ENCODE measurements at places on chromosomes 11 and 22. TPM values are rescaled to one million over a fixed set of nuclear protein-coding genes. Genes with fewer than 3 reads are reported as not detected.

The SVIP gene
- 6.7 TPM for total RNA-seq

DNA sequence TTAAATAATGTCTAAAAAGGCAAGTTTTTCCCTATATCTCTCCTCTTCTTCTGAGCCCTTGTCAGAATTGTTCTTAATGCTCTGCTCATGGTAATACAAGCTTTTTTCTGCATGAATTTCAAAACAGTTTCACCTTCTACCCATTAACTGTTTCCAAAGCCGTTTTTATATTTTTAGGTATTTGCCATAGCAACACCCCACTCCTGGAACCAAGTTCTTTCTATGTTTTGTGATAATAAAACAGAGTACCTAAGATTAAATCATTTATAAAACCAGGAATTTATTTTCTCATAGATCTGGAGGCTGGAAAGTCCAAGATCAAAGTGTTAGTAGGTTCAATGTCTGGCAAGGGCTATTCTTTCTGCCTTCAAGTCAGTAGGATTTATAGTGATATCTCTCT is 497.4 kb downstream of the ETS1 start:
- no peak for DNase-seq
- H3K4me1 ChIP-seq, result no peaks in the 10 kb centered on the region
- no peaks in the 10 kb centered on the region for H3K27me3 ChIP-seq
- H3K27ac ChIP-seq, result no peak overlapping the region
- H3K4me3 ChIP-seq, result no peak overlapping the region

GRCh38 chr11:720642-721246 is 14.7 kb downstream of the EPS8L2 start:
- H3K27me3 ChIP-seq, result no peaks in the 10 kb centered on the region
- peak overlapping the region; percentile 46 for H3K4me3 ChIP-seq
- no peak for DNase-seq
- peak overlapping the region; percentile 4 for H3K27ac ChIP-seq
- H3K36me3 ChIP-seq, result peaks cover 79% of the 10 kb centered on the region

The IFITM2 gene
- 45.5 TPM for total RNA-seq

The LRRN4CL gene
- 6.7 TPM for total RNA-seq

DNA sequence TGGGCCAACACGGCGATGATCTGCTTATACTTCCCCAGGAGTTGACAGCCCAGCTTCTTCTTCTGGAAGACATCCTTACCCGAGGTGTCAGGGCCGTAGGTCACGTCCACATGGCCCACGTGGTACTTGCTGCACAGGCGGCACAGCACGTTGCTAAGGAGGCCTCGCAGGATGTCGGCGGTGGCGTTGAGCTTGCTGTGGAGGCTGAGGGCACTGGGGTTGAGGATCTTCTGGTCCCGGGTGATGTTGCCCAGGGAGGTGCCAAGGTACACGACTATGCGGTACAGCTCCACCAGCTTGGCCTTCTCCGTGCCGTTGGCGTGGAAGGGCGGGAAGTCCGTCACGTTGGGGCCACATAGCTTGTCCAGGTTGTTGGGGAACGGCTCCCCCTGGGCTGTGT is 2.9 kb downstream of the LIF start:
- no peaks in the 10 kb centered on the region for H3K27me3 ChIP-seq
- no peaks in the 10 kb centered on the region for H3K36me3 ChIP-seq
- no peak overlapping the region for H3K27ac ChIP-seq
- no peak for DNase-seq
- H3K4me3 ChIP-seq, result no peak overlapping the region
- peaks cover 12% of the 10 kb centered on the region for H3K4me1 ChIP-seq

DNA sequence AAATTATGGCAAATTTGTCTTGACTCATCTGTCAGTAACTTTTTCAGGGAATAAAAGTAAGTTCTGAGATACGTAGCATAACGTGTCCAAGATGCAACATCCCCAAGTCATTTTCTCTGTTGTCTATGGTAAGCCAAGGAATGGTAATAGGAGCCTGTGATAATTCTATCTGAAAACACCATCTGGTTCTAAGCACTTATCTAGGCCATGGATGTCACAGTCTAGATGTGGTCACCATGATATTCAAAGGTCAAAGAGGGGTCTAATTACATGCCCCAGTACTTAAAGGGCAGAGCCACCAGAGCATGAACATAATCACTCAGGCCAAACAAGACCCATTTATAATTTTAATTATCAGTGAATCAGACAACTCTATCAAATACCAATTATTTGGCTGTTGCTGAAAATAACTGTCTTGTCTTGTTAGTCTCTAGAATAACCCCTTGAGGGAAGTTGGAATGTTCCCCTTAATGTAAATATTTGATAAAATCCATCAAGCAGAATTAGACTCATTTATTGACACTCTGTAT is 225.1 kb upstream of the MPPED2 start:
- H3K4me1 ChIP-seq, result no peaks in the 10 kb centered on the region
- no peaks in the 10 kb centered on the region for H3K27me3 ChIP-seq
- no peak overlapping the region for H3K4me3 ChIP-seq
- H3K27ac ChIP-seq, result no peak overlapping the region
- no peaks in the 10 kb centered on the region for H3K36me3 ChIP-seq
- no peak for DNase-seq

The MOGAT2 gene
- total RNA-seq, result not detected

The CDC45 gene
- 14.2 TPM for total RNA-seq

DNA sequence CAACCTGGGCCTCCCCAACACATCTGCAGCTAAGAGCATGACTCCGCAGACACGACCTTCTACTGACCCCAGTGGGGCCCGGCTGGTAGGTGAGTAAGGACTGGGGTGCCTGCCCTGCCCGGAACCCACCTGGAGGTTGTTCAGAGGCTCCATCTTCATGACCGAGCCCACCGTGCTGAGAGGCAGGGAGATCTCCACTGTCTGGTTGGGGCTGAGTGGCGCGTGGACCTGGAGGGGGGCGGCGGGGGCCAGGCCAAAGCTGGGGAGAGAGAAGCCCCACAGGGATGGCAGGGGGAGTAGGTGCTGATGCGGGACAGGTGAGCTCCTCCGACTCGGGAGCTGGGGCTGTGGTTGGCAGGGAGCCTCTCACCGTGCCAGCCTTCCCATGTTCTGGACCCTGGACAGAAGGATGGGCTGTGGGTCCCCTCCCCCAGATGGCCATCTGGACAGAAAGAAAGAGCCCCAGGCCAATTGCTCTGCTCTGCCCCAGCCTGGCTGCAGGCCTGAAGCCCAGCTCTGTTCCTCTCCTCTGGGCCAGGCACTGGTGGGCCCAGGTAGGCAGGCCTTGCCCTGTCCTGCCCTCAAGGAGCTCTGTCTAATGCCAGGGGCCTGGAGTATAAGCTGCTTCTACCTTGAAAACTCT is 16.3 kb upstream of the RASL10A start:
- H3K27me3 ChIP-seq, result no peaks in the 10 kb centered on the region
- H3K27ac ChIP-seq, result no peak overlapping the region
- peaks cover 3% of the 10 kb centered on the region for H3K4me1 ChIP-seq
- peaks cover 42% of the 10 kb centered on the region for H3K36me3 ChIP-seq
- no peak for DNase-seq
- no peak overlapping the region for H3K4me3 ChIP-seq

GRCh38 chr11:65439331-65440181 is 17.0 kb downstream of the NEAT1 start:
- no peaks in the 10 kb centered on the region for H3K27me3 ChIP-seq
- peaks cover 96% of the 10 kb centered on the region for H3K36me3 ChIP-seq
- no peak for DNase-seq

DNA sequence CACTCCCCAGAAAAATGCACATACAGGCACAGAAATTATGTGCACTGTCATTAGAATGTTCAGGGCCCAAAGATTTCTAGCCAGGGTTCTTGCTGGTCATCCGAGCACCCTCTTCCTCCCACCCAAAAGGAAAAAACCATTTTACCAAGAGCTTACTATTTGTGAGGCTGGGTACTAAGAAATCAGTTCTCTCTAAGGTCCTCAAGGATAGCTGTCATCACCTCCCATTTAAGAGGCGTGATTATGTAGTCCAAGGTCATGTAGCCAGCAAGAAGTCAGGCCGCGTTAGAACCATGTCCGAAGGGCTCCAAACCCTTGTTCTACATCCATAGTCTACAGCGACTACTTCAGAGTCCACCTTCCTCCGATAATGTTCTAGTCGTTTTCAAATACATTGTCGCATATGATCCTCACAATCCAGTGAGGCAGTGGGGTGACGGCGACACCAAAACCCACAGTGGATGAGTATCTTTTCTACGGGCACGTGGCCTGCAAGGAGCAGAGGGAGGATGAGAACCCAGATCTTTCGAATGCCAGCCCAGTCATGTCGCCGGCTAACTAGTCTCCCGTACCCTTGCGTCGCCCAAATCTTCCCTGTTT is 634 bp downstream of the TIMM8B start:
- peaks cover 21% of the 10 kb centered on the region for H3K4me1 ChIP-seq
- peaks cover 74% of the 10 kb centered on the region for H3K36me3 ChIP-seq
- H3K27me3 ChIP-seq, result no peaks in the 10 kb centered on the region
- H3K4me3 ChIP-seq, result peak overlapping the region; percentile 88

DNA sequence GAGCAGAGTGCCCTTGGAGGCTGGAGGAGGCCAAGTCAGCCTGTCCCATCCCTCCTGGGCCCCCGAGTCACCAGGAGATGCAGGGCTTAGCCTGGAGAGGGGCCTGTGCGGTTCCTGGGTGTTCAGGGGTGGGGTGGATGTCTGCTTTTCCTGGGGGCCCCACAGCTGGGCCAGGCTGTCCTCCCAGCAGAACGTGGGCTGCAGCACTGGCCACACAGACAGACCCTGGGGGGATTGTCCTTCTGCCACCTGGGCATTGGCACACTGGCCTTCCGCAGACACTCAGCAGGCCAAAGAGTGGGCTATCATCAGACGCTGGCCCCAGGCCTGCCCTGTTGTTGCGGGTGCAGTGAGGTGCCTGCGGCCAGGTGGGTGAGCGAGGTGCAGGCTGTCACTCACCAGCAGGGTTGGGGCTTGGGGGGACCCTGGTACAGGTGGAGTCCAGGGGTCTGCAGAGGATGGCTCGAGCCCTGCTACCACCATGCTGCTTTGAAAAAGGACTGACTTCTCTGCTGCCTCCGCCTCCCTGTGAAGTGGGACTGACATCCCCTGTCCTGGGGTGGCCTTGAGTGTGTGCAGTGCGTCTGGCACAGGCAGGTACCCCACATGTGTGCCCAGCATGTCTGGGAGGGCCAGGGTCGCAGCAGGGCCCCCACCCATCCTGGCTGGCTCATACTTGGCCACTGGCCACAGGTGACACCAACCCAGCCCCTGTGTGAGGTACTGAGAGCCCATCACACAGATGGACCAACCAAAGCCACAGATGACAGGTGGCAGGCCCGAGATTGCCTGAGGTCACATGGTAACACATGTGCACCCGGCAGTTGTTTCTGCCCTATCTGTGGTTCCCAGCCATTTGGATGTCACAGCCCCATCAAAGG is 39.0 kb upstream of the KCNQ1OT1 start:
- no peaks in the 10 kb centered on the region for H3K36me3 ChIP-seq
- H3K4me1 ChIP-seq, result no peaks in the 10 kb centered on the region
- H3K27ac ChIP-seq, result no peak overlapping the region

The KCNJ1 gene
- total RNA-seq, result 1.3 TPM

The ZNF214 gene
- 0.40 TPM for total RNA-seq

The AMPD3 gene
- total RNA-seq, result 15.2 TPM

The EIF3D gene
- 262 TPM for total RNA-seq

DNA sequence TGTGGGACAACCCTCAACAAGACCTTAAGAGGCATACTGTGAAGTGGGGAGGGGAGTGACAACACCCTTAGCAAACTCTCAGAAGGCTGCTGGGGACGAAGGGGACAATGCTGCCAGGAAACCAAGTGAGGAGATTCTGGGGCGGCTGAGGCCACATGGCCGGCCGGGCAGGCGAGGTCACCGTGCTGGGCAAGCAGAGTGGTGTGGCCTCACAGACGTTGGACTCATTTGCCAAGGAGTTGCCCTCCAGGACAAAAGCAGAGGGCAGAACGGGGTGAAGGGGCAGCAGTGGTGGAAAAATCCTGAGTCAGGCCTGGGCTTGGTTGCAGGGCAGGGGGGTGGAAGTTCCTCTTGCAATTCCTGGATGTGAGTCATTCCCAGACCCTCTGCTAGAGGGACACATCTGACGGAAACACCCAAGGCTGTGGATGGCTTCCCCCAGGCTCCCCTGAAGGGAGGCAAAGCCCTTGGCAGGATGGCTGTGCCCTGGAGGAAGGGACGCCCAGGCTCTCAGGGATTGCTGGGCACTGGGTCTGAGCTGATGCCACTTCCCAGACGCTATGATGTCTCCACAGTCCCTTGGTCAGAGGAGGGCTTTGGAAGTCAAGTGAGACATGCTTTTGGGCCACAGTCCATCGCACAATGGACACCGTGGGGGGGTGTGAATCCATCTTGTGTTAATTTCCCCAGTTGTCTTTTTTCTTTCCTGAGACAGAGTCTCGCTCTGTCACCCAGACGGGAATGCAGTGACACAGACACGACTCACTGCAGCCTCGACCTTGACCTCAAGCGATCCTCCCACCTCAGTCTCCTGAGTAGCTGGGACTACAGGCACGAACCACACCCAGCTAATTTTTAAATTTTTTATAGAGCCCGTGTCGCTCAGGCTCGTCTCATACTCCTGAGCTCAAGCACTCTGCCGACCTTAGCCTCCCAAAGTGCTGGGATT is 16.2 kb upstream of the SHANK3 start:
- H3K27me3 ChIP-seq, result no peaks in the 10 kb centered on the region
- H3K27ac ChIP-seq, result peak overlapping the region; percentile 73
- H3K36me3 ChIP-seq, result no peaks in the 10 kb centered on the region
- H3K4me3 ChIP-seq, result no peak overlapping the region
- no peak for DNase-seq

The MRGPRE gene
- not detected for total RNA-seq

- no peak overlapping the region for H3K27ac ChIP-seq
- DNase-seq, result no peak
- no peaks in the 10 kb centered on the region for H3K4me1 ChIP-seq
- no peaks in the 10 kb centered on the region for H3K27me3 ChIP-seq
- H3K4me3 ChIP-seq, result no peak overlapping the region
These were observed 920.1 kb downstream of the BRD1 start for GRCh38 chr22:48907591-48907990.

DNA sequence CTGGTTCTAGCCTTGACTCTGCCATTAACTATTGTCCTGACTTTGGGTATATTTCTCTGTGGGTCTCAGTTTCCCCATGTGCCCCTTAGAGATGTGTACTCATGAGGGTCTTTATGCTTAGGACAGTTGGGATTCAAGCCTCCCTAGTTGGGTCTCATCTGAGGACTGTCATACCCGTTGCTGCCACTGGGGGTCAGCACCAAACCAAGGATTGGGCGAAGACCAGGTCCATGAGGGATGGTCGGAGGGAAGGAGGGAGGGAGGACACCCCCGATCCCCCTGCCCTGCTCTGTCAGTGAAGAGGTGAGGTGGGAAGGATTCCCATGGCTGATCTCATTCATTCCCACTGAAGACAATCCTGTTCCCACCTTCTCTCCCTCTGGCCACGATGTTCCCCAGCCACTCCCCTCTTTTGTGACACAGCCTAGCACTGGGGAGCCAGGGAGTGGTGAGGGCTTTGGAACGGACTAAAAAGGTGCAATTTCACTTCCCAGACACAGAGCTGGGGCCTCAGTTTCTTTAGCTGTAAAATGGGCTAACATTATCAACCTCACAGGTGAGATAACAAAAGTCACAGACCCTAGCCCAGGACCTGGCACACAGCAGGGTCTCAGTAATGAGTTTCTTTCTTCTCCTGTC is 12.4 kb upstream of the KLHL35 start:
- no peaks in the 10 kb centered on the region for H3K27me3 ChIP-seq
- no peak overlapping the region for H3K27ac ChIP-seq
- H3K36me3 ChIP-seq, result no peaks in the 10 kb centered on the region
- no peaks in the 10 kb centered on the region for H3K4me1 ChIP-seq
- peak; percentile 11 for DNase-seq
